T47D (cell line): ENCODE measurements at places on chromosomes 11 and 22.

GRCh38 chr11:7586376-7586775 is 72.6 kb downstream of the PPFIBP2 start:
- no peak for DNase-seq

DNA sequence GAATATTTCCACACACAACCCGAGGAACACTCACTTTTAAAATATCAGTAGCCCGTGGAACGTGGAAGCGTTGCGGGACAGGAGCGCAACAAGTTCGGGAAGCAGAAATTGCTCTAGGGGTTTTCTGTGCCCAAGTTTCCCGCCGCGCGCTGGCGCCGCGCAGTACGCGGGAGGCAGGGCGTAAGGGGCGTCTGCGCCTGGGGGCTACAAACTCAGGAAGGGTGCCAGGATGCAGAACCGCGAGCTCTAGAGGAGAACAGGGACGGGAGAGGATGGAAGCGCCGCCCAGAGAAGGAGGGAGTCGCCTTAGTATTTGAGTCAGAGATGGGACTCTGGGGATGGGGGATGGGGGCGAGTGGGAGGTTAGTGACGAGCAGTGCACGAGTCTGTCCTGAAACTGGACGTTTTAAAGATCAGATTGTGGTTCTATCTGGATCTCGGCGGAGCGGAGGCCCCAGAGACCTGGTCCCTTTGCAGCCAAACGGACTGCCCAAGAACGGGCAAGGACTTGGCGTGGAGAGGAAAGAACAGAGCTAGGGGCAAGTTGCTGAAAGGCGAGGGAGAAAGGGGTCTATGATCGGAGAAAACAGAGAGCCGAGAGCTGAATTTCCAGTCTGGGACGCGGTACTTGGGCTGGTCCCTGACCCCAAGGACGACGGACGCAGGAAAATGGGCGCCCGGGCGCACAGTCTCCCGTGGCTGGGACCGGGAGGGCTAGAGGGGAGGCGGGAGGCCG is 4.7 kb downstream of the BSX start:
- DNase-seq, result no peak

DNA sequence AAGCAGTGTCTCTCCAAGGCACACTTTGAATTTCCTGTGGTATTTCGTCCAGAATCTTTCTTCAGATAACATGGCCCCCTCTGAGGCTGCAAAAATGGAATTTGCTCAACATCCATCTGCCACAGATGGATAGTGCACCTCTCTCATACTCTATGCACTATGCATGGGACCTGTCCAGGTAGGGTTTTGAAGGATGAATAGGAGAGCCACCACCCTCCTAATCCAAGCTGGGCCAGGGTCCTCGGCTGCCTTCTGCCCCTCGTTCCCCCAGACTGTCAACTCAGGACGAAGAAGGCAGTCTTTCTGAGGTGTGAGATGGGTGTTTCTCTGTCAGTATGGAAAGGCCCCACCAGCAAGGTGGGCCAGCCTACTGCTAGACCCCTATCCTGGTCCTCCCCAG is 56.4 kb downstream of the MN1 start:
- DNase-seq, result no peak

- no peak for DNase-seq
Observed at GRCh38 chr22:46082633-46083032, 67.7 kb upstream of the PPARA start.

DNA sequence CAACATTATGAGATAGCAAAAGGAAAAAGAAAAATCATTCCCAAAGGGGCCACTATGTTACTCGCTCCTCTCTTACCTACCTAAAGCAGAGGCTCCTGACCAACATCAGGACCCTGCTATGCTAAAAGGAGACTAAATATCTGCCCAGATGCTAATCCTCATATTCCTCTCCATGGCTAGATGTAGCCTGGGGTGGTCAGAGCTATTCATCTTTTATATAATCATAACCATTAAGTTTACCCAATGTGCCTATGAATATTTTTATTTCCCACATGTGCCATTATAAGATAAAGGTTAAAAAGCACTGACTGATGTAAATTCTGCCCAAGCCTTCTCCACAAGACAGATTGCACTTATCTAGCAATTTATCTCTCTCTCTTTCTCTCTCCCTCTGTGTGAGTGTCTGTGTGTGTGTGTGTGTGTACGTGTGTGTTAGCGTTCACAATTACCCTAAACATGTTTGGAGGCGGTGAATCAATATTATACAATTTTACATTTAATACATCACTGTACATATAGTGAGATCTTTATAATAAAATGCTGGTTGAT is 41.2 kb upstream of the ANO5 start:
- DNase-seq, result no peak

- no peak for DNase-seq
Observed at GRCh38 chr11:17219016-17219415, 11.2 kb upstream of the PIK3C2A start.

- no peak for DNase-seq
Observed at GRCh38 chr22:26556904-26557303, 33.0 kb downstream of the TPST2 start.

DNA sequence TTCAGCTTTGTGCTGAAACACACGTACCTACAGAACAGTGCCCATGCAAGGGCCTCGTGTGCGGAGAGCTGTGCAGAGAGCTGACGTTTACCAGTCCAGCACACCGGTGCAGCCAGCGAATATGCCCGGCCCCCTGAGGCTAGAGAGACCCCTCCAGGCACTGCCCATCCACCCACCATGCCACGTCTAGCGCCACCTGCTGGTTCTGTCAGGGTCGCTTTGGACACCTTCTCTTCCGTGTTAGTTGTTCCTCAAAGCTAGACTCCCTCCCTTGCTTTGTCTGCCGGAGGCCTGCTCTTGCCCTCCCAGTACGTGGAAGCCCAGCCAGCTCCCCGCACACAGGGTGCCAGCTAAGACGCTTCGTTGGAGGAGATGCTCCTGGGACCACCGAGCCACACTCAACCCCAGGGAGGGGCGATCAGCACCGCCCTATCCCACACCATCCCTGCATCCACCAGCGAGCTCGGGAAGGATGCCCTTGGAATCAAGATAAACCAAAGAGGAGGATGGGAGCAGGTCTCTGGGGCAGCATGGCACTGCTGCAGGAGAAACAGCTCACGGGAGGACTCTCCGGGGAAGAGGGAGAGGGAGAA is 43.4 kb downstream of the CPT1A start:
- peak; percentile 47 for DNase-seq

DNA sequence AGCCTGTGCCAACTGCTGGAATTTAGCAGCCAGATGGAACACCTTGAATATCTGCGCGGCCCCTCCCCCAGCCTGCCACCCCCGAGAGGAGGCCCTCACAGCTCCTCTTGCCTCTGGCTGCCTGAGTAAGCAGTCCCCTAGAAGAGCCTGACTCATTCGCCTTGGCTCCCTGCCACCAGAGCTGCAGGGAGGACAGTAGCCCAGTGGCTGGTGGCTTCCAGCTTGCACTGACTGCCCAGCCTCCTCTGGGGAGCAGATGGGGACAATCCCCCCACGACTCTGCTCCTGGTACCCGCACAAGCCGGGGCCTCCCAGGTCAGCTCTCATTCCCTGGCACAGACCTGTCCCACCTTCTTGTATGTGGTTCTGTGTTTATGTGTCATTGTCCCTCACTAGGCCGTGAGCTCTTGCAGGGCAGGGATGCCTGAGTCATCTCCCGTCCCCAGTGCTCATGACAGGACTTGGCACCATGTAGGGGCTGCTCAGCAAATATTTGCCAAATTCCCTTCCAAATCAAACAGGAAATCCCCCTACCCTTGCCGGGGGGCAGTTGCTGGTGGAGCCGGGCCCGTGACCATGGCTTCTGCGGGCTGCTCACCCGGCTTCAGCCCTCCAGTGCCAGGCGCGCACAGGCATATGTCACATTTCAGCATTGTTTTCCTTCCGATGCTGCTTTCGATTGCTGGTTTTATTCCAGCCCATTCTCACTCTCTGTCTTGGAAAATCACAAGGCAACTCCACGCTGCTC is 43.6 kb downstream of the CACNG2 start:
- peak; percentile 81 for DNase-seq

DNA sequence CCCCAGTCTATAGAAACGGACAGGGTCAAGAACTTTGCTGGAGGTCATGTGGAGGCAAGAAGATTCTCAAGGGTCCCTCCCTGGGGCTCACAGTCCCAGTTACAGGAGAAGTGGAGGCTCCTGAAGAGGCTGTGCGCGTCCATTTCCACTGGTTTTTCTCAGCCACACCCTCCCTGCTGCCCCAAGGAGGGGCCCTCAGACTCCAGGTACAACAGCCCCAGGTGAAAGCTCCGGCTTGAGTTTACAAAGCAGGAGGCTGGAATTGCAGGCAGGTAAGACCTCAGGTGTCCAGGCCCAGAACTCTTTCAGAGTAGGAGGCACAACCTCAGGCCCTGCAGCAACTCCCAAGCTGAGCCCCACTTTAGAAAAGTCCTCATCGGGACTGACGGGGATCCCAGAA is 3.1 kb downstream of the SHANK2 start:
- peak; percentile 89 for DNase-seq

DNA sequence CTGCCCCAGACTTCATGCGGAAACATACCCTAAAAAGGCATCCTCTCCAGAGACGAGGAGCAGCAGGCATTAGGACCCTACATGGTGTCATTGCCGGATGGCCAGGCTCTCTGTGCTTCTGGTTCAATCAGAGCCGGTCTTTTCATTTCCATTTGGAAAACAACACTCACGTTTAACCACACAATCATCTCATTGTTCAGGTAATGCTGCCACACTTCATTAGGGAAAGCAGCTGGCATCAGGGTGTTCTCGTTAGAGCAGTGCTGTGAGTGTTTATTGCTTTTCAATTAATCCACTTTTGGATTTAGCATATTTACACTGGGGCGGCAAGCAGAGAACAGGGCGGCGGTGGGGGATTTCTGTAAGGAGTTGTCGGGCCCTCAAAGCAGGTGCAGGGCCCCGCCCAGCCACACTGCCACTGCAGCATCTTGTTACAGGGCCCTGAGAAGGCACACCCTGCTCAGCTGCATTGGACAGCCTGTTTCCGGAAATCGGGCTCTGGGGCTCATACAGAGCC is 338.6 kb downstream of the SHANK2 start:
- no peak for DNase-seq

GRCh38 chr22:41816241-41816640 is 15.8 kb downstream of the CCDC134 start:
- no peak for DNase-seq

- no peak for DNase-seq
Observed at GRCh38 chr11:35042913-35043312, 96.1 kb upstream of the CD44 start.

- DNase-seq, result no peak
Observed at GRCh38 chr11:19917069-19917468, 204.4 kb downstream of the NAV2 start.

GRCh38 chr11:98090861-98091505 is 929.8 kb upstream of the CNTN5 start:
- no peak for DNase-seq

DNA sequence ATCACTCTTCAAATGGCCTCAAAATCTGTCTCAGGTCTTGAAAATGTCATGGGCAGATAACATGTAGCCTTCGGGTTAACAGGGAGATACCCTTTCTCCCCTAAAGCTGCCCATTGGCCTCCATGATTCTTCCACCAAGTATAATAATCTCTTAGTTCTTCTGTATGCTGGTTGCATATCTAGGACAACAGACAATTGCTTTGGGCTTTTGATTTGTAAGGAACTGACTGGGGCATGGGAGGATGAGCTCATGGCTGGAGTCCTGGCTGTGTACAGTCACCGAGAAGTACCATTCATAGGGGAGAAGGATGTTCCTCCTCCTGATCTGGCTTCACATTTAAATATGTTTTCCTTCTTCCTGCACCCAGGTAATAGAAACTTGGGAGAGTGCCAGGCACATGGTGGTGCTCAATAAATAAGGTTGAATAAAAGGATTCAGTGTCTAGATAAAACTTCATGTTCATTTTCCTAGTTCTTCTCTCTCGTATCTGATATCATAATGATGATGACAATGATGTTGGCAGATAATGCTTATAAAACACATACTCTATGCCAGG is 2.8 kb upstream of the AMPD3 start:
- DNase-seq, result no peak

GRCh38 chr11:102252339-102252891 is 64.9 kb upstream of the BIRC3 start:
- DNase-seq, result no peak

DNA sequence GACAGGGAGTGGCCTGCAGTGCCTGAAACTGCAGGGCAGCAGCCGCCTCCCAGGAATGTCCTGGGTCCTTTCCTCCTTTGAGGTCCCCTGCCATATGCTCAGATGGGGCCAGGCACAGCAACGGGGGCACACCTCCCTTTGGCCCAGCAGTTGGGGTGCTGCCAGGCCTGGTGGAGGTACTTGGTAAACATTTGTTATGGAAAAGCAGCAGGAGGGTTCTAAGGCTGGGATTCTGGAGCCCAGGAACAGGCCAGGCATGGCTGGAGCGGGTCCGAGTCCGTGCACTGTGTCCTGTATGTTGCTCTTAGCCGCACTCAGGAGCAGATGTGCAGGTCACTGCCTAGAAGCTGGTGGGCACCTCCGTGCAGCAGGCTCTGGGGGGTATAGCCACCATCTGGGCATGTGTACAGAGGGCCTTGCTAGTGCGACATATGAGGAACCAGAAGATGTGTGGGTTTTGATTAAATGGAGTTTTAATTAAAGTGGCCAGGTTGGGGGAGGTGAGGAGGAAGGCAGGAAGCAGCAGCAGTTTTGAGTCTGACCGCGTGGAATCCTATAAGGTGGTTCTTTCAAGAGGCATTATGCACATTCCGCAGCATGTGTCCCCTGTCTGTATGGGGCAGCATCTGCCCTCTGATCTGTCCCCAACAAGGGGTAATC is 1.5 kb downstream of the ADORA2A start:
- no peak for DNase-seq

GRCh38 chr11:120547316-120547715 is 35.8 kb downstream of the GRIK4 start:
- DNase-seq, result no peak

DNA sequence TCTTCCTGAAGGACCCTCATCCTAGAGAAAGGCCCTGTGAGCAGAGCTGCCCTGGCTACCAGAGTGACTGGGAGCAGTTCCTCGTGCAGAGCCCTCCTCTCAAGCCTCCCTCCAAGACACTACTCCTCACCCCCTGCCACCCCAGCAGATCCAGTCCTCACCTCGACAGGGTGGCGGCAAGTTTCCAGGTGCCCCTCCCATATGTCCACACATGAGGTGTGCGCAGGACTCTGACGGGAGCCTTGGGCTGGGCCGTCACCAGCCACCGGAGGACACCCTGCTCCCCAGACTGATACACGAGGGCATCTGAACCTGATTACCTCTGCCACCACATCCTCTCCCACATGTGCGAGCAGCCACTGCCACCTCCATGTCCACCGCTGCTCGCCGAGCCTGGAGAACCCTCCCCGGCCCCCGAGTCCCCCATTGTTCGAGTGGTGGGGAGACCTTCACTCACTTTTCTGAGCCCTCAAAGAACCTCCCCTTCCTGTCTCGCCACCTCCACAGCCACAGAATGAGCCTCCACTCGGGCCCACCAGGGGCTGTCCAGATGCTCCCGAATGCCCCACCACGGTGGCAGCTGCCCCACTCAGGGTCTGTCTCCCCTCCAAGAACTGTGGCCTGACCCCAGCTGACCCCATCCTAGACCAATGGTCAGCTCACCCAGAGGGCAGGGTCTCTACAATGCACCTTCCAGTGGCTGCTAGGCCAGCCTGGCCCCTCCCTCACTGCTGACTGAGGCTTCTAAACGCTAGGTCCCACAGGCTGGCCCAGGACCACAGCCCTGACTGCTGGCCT is 62.5 kb downstream of the DGCR2 start:
- no peak for DNase-seq
